ENCODE measurements at places on chromosomes 2 and 18.

DNA sequence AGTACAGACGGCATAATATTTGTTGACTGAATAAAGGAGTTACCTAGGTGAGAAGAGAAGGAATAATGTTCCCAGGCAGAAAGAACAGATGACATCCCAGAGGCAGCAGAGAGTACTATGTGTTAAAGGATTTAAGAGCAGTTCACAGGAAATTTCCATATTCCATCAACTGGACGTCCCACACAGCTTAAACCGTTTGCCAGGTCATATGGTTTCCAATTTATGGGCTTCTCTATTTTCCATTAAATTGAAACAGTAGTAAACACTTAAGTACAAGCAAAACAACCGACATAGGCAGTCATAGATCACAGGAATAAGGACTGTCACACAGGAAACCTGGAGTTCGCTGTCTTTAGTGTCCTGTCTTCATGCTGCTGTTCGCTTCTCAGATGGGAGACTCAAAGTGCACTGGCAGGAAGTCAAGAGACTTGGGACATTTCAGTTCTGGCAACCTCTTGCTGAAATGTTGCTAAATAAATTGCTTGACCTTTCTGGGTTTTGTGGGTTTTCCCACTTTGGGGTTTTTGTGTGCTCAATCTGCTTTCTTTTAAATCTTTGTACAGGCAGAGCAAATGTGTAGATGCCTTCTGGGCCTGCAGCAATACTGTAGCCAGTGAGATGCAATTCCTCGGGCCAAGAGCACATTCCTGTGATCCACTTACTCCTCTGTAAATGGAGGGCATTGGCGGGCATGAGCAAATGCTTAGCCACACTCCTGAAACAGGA lies 5.8 kb upstream of the PIEZO2 start:
- DNase-seq = no peak

DNA sequence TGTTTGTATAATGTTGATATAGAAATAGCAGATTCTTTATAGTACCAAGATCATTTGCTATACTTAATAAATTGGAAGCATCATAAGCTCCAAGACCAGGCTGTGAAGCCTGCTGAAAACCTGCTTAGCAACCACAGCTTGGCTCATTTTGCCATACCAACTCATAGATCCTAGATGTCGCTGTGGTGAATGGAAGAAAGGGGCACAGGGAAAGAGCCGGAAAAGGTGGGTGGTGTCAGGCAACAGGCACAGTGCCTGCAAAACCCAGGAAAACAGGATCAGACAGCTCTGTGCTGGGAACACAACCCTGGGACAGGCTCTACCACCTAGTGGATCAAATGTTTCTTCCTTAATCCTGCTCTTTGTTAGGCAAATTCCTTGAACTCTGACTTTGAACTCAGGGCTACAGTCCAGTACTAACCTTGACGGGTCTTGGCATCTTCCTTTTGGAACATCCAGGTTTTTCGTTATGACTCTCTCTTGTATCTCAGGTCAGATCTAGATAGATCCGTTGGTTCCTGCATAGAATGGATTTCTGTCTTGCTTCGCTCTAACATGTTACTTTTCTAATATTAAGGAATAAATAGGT lies 31.6 kb downstream of the TWSG1 start:
- DNase-seq = no peak

DNA sequence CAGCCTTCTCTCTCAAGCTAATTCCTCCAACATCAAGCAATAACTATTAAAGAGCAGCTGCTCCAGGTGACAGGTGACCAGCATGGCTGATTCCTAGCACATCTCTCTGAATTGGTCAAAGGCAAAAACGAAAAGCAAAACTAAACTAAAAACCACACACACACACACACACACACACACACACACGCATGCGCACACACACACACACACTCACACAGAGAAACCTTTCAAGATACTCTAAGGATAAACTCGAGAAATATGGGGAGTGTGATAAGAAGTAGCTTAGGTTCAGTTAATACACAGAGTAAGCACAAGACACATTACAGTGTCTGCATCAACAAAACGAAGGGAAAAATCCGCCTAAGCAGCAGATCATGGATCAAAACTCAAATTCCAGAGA lies 74.5 kb upstream of the FZD7 start:
- DNase-seq = no peak

DNA sequence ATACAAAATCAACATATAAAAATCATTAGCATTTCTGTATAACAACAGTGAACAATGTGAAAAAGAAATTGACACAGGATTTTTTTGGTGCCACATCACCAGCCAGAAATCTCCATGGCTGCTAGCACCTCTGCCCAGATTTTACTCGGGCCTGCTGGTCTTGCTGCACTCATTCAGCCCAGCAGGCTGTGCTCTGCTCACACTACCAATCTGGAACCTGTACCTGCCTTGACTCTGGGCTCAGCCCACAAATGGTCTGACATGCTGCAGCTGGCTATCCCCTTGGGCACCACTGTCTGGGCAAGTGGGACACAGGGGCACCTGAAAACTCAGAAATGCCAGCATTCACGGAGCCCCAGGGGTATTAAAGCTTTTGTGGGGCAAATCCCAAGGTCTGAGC lies 392.5 kb upstream of the NRXN1 start:
- no peak for DNase-seq

All from coronary artery (tissue), 2 donors.